Right ventricle myocardium inferior (tissue), 1 donor: ENCODE measurements at places on chromosomes 7 and 10. TPM values are rescaled to one million over a fixed set of nuclear protein-coding genes. Genes with fewer than 3 reads are reported as not detected.

The ACHE gene
- total RNA-seq, result 0.73 TPM

The FRAT1 gene
- total RNA-seq, result 5.4 TPM

The TDRD1 gene
- 4.0 TPM for total RNA-seq

The LIPJ gene
- total RNA-seq, result not detected

The CYP2C9 gene
- not detected for total RNA-seq

The ERCC6 gene
- total RNA-seq, result 25.0 TPM
